ENCODE measurements at places on chromosomes 12 and 14.

DNA sequence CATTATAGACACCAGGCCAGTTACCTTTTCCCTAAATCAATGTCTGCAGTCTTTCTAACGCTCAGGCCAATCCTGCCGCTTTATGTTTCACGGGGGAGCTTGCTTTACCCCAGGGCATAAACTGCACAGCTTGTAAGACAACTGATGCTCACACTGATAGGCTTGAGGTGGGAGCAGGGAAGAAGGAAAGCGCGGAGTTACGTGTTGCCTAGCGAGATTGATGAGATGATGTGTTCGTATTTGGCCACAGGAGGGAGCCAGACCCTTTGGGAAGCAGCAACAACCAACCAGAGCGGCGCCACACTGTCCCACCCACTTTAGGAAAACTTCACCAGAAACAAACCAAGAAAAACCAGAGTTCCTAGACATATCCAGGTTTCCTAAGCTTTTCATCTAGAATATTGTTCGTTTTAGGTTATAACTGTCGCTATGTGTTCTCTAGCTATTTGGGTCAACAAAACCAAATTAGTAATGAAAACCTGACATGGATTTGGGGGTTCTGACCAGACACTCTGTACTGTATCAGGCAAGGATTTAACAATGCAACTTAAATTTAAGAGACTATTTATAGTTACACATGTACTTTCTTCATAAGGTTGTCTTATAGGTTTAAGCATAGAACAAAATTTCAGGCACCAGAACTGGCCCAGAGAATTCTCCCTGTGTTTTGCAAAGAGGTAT lies 2.4 kb downstream of the IL26 start:
- peak; percentile 79 for DNase-seq

GRCh38 chr14:67410313-67410712 lies 1.7 kb downstream of the PLEK2 start:
- DNase-seq: peak; percentile 14

DNA sequence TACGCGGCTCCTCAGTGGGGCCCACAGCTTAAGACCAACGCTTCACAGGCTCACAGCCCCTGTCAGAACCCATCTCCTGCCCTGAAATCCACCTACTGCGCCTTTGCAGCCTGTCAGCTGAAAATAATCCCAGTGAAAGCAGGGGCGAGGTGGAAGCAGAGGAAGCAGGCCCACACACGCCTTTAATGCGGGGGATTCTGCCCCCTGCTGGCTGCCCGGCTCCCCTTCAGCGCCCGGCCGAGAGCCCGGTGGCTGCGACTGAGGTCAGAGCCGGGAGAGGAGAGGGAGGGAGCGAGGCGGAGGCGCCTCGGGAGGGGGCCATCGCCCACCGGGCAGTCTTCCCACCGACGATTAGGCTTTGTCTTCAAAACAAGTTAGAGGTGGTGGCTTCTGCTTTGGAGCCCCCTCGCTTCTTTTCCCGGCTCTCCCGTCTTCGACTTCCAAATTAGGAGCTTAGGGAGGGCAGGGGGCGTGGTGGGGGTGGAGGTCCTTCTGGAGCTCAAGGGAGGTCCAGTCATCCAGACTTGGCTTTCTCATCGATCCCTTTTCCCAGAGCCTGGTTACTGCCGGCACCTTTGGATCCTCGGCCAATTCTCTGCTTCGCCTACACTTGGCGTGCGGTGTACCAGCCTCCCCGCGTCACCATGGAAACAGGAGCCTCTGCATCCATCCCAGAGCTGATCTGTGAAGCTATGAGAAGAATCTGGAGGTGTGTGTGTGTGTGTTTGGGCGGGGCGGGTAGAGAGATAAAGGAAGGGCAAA lies 25.2 kb upstream of the RND1 start:
- DNase-seq: peak; percentile 83

GRCh38 chr12:4153343-4153892 lies 120.1 kb upstream of the CCND2 start:
- DNase-seq: peak; percentile 72

DNA sequence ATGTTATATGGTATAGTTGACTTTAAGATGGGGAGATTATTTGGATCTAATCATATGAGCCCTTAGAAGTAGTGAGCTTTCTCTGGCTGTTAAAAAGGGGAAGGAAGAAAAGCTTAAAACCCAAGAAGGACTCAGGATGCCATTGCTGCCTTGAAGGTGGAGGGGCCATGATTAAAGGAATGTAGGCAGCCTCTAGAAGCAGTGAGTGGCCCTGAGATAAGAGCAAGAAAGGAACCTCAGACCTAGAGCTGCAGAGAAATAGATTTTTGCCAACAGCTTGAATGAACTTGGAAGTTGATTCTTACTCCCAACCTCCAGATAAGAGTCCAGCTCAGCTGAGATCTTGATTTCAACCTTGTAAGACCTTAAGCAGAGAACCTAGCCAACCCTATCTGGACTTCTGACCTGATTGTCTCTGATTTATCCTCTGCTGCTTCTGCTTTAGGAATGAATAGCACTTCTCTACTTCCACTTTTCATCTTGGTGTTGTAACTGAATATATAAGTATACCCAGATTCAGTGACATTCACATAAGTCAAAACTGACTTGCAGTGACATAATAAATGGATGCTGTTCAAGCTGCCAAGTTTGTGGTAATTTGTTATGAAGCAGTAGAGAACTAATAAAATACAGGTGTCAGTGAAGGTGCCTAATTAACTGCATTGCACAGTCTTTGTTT lies 33.5 kb downstream of the RAD51B start:
- no peak for DNase-seq

DNA sequence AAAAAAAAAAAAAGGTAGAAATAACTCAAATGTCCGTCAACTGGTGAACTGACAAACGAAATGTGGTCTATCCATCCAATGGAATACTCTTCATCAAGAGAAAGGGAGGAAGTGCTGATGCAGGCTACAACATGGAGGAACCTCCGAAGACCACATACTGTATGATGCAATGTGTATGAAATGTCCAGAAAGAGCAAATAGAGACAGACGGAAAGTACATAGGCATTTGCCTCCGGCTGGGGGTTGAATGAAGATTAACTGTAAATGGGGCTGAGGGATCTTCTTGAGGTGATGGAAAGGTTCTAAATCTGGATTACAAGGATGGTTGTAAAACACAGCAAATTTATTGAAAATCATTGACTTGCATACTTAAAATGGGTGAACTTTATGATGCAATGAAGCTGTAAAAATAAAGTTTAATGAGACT lies 35.4 kb downstream of the DLK1 start:
- DNase-seq: no peak

GRCh38 chr12:107967170-107967569 lies 161.9 kb upstream of the WSCD2 start:
- no peak for DNase-seq

- no peak for DNase-seq
These were observed 28.1 kb upstream of the GPATCH2L start for GRCh38 chr14:76123426-76124225.

DNA sequence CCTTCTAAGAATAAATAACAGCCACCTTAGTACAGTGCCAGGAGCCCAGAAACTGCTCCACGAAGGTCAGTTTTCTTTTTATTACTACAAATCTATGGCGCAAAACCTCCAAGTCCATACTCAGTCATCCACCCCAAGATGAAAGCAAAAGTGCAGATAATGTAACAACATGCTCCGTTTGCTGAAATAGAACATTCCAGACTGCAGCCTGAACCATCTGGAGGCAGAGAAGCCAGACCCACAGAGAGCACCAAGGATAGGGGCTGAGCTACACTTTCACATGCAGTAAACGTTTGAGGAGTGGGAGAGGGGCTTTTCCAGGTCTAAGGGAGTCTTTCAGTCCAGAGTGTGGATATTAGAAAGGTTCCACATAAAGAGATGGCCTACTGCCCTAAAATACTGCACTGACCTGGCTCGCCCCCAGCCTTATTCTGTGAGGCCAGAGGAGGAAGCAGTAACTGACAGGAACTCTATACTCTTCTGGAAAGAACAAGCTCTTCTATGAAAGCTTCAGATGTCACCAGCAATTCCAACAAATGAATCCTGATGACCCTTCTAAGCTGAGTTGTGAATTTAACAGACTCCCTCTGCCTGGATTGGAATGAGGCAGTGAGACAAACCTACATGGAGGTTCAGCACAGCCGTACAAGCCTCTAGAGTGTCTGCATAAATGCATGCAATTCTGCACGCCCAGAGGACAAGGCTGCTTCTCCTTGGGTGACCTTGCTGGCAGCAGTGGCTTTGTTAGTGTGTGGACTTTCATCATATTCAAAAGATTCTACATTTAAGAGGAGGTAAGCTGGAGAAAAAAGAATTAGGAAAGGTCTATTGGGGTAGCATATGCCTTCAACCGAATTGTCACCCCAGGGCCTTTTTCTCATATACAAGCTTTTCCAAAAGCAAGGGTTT lies 153.9 kb upstream of the EGLN3 start:
- no peak for DNase-seq

- no peak for DNase-seq
These were observed 34.6 kb downstream of the PTPRR start for GRCh38 chr12:70885956-70886355.

GRCh38 chr12:48927261-48927660 lies 2.0 kb upstream of the FKBP11 start:
- DNase-seq: no peak

- DNase-seq: no peak
These were observed 201.2 kb upstream of the PRICKLE1 start for GRCh38 chr12:42790761-42791151.

DNA sequence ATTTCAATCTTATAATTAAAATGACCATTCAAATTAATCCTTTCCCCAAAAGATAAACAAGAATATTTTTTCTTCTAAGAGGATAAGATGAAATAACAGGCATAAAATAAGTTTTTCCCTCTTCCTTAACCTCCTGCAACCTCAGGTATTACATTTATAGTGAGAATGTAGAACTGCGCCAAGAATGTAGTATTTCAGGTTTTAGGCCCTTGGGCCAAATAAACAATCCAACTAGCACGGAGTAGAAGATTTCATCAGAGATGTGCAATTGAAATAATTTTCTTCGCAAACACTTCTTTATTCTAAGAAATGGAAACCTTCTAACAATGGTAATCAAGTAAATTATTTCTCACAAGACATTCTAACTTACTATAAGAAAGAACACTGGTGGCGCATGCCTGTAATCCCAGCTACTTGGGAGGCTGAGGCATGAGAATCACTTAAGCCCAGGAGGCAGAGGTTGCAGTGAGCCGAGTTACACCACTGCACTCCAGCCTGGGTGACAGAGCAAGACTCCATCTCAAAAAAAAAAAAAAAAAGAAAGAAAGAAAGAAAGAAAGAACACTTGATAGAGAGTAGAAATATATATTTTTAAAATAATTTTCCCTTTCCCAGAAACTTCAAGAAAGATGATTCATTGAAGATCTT lies 100.8 kb downstream of the TAOK3 start:
- DNase-seq: no peak

GRCh38 chr14:67517083-67517482 lies 16.0 kb upstream of the PLEKHH1 start:
- DNase-seq: no peak

- DNase-seq: no peak
These were observed 4.3 kb upstream of the CSRP2 start for GRCh38 chr12:76883151-76883550.

- DNase-seq: no peak
These were observed 50.9 kb upstream of the DIP2B start for GRCh38 chr12:50453872-50454271.

GRCh38 chr12:32483499-32483898 lies 84.1 kb downstream of the FGD4 start:
- DNase-seq: no peak

DNA sequence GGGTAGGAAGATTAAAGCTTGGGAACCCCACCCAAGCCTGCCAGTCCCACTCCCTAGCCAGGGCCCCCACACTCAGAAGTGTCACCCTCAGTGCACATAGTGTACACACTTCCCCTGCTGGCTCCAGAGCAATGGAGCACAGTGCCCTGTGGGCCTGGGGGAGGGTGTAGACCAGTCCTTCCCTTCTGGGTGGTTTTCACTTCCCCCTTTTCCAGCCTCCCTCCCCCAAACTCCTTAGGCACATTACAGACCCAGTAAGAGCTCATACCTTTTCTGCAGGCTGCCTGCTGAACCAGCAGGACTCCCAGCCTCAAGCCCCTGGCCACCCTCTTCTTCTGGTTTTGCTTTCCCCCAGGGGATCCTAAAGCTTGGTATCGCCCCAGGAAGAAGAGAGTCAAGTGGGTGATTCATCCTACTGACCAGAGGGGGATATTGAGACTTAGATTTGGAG lies at the start of gene ZNF385A:
Gene ZNF385A, minus strand, starts transcription at position 143 of the 451 bp plus-strand sequence. CDS start 219 bp downstream, outside the sequence.
- no peak for DNase-seq

DNA sequence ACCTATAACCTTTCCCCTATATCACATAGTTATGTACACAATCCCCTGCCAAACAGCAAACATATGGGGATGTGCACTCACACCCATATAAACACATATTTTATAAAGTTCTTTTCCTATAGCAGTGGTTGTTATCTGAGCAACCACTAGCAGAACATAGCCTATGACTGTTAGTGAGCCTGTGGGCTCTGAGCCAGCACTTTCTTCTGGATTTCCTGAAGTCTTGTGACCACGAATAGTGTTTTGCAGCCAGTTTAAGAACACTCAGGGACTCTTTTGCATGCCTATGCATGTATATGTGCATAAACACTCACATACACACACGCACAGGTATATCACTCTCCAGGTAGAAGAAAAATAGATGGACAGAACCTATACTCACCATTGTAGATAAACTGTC lies 17.1 kb downstream of the TESPA1 start:
- DNase-seq: no peak

GRCh38 chr14:34322940-34323418 lies 139.1 kb downstream of the SPTSSA start:
- DNase-seq: peak; percentile 81

GRCh38 chr12:70393787-70394499 lies 27.9 kb downstream of the KCNMB4 start:
- DNase-seq: no peak

DNA sequence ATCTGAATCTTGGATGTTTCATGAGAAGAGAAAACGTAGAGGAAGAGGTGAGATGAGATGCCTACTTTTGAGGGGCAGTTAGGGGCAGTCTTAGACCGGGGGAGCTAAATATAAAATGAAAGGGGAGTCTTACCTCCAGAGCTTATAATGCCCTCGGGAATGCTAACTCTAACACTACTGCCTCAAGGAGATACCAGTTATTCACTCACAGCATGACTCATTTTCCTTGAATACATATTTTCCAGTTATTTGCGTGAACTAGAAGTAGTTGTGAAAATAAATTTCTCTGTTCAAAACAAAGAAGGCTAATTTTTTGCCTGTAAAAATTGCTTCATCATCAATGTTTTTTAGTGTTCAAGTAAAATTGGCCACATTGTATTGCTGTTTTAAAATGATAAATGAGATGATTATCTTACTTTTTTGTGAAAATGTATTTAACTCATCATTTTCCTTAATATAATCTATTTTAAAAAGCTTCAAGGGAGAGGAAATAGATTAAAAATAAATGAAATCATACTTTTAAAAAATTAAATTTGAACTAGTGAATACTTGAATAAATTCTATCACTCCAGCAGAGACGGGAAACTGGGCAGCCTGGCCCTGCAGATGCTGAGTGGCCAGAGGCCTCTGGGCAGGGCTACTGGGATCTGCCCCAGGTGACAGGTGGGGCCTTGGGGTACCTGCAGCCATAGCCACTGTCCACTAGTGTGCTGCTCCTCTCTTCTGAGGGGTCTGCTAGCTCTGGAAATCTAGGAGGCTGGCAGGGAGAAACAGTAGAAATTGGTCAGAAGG lies 339.3 kb downstream of the EGLN3 start:
- no peak for DNase-seq

GRCh38 chr14:103738166-103738565 lies 22.6 kb downstream of the ZFYVE21 start:
- DNase-seq: no peak

Measured in activated CD4-positive, alpha-beta T cell treated with anti-CD3 and anti-CD28 coated beads for 48 hours (primary cell).